ENCODE measurements at places on chromosomes 3 and 15. TPM values are rescaled to one million over a fixed set of nuclear protein-coding genes. Genes with fewer than 3 reads are reported as not detected.

Gene GOLGA6B
- polyA plus RNA-seq = 0.03 TPM

Gene PIERCE2
- polyA plus RNA-seq = 2.9 TPM

Gene NOX5
- 0.05 TPM for polyA plus RNA-seq

Gene GOLGA8O
- 0.26 TPM for polyA plus RNA-seq

DNA sequence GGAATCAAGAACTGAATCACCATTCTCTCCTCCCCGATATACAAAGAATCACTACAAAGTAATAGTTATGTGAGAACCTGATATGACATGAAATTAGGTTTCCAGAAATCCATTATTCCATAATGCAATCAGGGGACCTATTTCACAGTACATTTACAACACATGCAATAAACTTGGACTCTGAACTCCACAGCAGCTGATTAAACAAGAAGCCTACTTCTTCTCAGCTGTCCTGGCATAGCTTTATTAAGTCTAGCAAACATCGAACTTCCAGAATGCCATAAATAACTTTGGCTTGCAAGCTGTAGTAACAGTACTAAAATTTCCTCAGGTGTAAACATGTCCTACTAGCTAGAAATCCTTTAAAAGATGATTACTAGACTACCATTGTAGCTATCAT, 17.8 kb downstream of the PDCD10 start:
- no peak for DNase-seq

- DNase-seq = no peak
Observed at GRCh38 chr3:26428992-26429391, 193.6 kb upstream of the LRRC3B start.

GRCh38 chr15:30929064-30929669, 25.5 kb downstream of the FAN1 start:
- no peak for DNase-seq

Data from SK-N-SH (cell line).